ENCODE measurements at places on chromosomes 6 and 20.

DNA sequence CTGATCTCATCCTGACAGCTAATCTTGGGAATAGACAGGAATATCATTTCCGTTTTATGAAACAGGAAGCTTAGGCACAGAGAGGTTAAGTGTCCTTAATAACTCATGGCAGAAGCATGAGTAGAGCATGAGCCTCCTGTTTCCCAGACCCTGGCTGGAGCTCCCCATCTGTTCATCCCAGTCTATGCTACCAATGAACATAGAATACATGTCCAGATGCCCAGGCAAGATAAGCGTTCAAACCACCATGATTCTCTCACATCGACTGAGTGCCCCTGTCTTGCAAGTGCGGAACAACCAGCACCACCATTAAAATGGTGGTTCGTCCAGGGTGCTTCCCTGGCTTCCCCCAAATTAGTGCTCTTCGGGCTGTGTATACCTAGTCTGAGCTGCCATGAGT, 217.1 kb downstream of the FARS2 start:
- DNase-seq, result no peak

DNA sequence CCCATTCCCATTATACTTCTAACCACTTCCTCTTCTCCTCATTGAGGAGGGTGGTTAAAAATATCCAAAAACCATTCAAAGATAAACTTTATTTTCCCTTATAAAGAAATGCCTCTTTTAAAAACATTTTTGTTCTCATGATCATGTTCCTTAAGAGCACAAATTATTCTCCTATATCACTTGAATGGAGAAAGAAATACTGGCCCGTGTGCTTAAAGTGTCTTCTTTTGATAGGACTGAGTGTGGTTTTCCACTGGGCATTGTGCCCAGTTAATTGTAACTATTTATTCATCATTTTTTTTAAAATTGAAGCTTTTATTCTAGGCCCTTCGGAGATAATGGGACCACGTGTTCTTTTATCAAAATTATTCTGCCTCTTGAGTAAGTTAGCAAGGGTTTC, 871.5 kb downstream of the QKI start:
- DNase-seq, result no peak

- DNase-seq, result no peak
These were observed 113.0 kb upstream of the SIRPA start for GRCh38 chr20:1782181-1782580.

DNA sequence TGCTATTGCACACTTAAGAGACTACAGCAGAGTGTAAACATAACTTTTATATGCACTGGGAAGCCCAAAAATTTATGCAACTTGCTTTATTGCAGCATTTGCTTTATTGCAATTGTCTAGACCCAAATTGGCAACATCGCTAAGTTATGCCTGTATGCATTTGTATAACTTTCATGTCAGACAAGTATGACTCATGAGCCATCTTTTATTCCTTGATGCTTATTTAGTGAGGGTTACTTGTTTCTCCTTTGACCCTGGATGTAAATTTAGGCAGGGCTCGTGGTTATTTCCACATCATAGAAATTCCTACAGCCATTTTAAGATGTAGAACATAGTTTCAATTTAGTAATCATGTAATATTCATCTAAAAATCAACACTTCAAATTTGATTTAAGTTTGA, 130.3 kb upstream of the LY86 start:
- no peak for DNase-seq

GRCh38 chr20:1644101-1644962, 13.2 kb downstream of the SIRPG start:
- DNase-seq, result no peak

GRCh38 chr6:129476810-129477209, 233.2 kb downstream of the ARHGAP18 start:
- DNase-seq, result no peak

- DNase-seq, result no peak
These were observed 22.2 kb downstream of the KDM1B start for GRCh38 chr6:18177286-18177965.

DNA sequence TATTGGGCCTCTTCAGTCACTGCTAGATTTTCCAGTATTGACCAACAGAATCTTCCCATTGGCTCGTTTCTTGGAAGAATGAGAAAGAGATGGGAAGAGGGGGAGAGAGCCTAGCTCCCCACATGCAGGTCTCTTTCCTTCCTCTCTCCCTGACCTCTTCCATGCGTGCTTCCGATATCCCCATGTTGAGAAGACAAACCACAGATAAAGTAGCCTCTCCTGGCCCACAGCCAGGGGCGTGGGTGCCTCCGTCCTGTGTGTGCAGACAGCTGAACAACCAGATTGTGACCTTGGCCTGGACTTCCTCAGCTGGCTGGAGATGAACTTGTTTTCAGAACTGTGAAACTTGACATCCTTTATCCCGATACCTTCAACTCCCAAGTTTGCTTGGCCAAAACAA, 71.0 kb downstream of the EDN3 start:
- no peak for DNase-seq

DNA sequence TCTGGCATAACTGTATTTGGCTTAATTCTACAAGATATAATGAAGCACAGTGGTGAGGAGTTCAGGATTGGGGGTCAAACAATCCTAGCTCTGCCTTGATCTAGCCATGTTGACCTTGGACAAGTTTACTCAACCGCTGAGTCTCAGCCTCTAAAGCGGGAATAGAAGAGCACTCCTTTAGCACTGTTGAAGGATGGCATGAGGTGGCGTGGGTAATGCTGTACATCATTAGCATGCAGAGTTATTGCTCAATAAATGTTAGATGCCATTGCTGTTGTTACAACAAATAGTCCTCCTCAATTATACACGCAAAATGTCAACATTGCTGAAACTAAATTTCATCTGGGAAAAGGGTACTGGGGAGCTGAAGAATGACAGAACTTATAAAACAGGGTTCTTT, 78.6 kb downstream of the KIF13A start:
- DNase-seq, result no peak

GRCh38 chr20:5445611-5446010, 128.9 kb upstream of the PROKR2 start:
- DNase-seq, result no peak

GRCh38 chr20:55919319-55919718, 86.0 kb downstream of the CBLN4 start:
- no peak for DNase-seq

DNA sequence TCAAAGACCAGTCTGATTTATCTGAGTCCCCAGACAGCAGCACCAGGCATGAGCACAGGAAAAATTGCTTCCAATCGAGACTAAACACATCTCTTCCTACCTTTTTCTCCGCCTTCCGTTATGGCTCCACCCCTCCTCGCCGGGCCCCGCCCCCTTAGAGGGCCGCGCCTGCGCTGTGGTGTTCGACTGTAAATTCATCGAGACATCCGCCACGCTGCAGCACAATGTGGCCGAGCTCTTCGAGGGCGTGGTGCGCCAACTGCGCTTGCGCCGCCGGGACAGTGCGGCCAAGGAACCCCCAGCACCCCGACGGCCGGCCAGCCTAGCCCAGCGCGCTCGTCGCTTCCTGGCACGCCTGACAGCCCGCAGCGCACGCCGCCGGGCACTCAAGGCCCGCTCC, 8.9 kb downstream of the REM1 start:
- DNase-seq, result peak; percentile 82
